ENCODE measurements at places on chromosomes 16 and 17. TPM values are rescaled to one million over a fixed set of nuclear protein-coding genes. Genes with fewer than 3 reads are reported as not detected.

The KRT28 gene
- total RNA-seq = not detected

The DPEP3 gene
- total RNA-seq = 0.44 TPM

The MYH3 gene
- 7.9 TPM for total RNA-seq

The TMED6 gene
- 1.8 TPM for total RNA-seq

The SLC43A2 gene
- 6.6 TPM for total RNA-seq

The VAT1 gene
- total RNA-seq = 21.9 TPM

The FBF1 gene
- 15.5 TPM for total RNA-seq

The SLC52A1 gene
- 0.22 TPM for total RNA-seq

The NACA2 gene
- total RNA-seq = not detected

The FN3KRP gene
- 28.1 TPM for total RNA-seq

The TLE7 gene
- total RNA-seq = not detected

The TAT gene
- not detected for total RNA-seq

The C17orf50 gene
- total RNA-seq = not detected

The KRTAP4-7 gene
- not detected for total RNA-seq

The TBC1D28 gene
- total RNA-seq = not detected

The KRT36 gene
- not detected for total RNA-seq

The STX8 gene
- total RNA-seq = 83.7 TPM

The DLX3 gene
- not detected for total RNA-seq

The SLC6A2 gene
- total RNA-seq = not detected

The TBC1D3I gene
- total RNA-seq = 1.4 TPM

The BAIAP3 gene
- total RNA-seq = 3.1 TPM

The RAP1GAP2 gene
- total RNA-seq = 87.6 TPM

The PPP1R27 gene
- total RNA-seq = not detected

The KIF2B gene
- total RNA-seq = not detected

The VWA3A gene
- 0.37 TPM for total RNA-seq

The SLC22A31 gene
- total RNA-seq = not detected

The GNG13 gene
- not detected for total RNA-seq

The KRT16 gene
- not detected for total RNA-seq

The DNAH17 gene
- total RNA-seq = 0.57 TPM

The KCNJ2 gene
- 0.22 TPM for total RNA-seq

The ARHGDIG gene
- total RNA-seq = not detected

The KRTAP2-3 gene
- not detected for total RNA-seq

The LRRC37A gene
- 33.0 TPM for total RNA-seq

The ABCC12 gene
- not detected for total RNA-seq

The PPP1R1B gene
- total RNA-seq = not detected

The P2RX5 gene
- total RNA-seq = 16.7 TPM

The BRIP1 gene
- 3.0 TPM for total RNA-seq

The RNF112 gene
- 0.39 TPM for total RNA-seq

The CLEC19A gene
- total RNA-seq = not detected

The MAP1LC3B gene
- total RNA-seq = 83.2 TPM

The SDK2 gene
- total RNA-seq = 0.59 TPM

The SPAG9 gene
- 98.4 TPM for total RNA-seq

The RAB26 gene
- not detected for total RNA-seq

The CAMKK1 gene
- total RNA-seq = 3.2 TPM

The TBX2 gene
- total RNA-seq = not detected

The GDPD1 gene
- 2.9 TPM for total RNA-seq

The ABCA3 gene
- 5.1 TPM for total RNA-seq

The SHBG gene
- total RNA-seq = not detected

The PRAC1 gene
- not detected for total RNA-seq

The KIF22 gene
- 89.1 TPM for total RNA-seq

The RHBDF2 gene
- total RNA-seq = 23.8 TPM

The GNGT2 gene
- 1.5 TPM for total RNA-seq

The ERBB2 gene
- total RNA-seq = 5.5 TPM

The KRTAP2-1 gene
- not detected for total RNA-seq

The RHBDL1 gene
- 3.2 TPM for total RNA-seq

The NHERF2 gene
- 1.5 TPM for total RNA-seq

The FNDC8 gene
- total RNA-seq = not detected

The ACSM5 gene
- not detected for total RNA-seq

The FAM20A gene
- total RNA-seq = not detected

All from CD4-positive, CD25-positive, alpha-beta regulatory T cell (primary cell).